Hematopoietic multipotent progenitor cell treated with erythropoietin and hydrocortisone succinate and interleukin-3 and kit ligand, for 15 days (in vitro differentiated cells): ENCODE measurements at places on chromosomes 1 and 21.
A peak's percentile ranks its signal among the peaks of the same experiment; 100 is the strongest.

DNA sequence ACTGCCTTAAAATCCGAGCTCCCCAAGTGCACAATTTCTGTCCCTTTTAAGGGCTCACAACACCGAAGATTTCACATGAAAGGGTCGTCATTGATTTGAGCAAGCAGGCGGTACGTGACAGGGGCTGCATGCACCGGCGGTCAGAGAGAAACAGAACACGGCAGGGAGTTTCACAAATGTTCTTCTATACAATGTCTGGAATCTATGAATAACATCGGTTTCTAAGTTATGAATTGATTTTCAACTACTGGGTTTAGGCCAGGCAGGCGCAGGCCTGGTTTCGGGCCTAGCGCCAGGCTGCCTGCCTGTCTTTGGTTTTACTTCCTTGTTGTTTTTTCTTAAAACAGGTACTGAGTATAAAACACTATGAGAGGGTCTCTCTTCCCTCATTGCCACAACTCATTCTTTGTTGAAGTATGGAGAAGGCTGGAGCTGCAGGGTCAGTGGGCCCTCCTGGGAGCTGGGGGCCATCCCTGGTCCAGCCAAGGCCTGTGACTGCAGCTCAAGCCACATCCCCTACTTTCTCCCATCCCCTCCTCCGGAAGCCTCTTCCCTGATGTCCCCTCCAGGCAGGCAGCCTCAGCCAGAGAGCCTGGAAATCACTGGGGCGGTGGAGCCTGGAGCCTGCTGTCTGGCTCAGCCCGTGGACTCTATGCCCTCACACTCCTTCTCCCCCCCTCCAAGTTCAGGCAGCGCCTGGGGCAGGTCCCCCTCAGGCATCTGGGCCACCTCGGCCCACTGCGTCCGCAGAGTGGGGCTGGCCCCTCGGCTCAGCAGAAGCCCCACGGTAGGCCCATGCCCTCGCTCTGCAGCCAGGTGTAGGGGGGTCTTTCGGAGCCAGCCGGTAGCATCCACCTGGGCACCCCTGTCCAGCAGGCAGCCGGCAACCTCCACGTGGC lies 2.4 kb downstream of the ANKRD65 start:
- DNase-seq, result no peak

- peak; percentile 61 for DNase-seq
These were observed 76.0 kb downstream of the TENT5C start for GRCh38 chr1:117681901-117682250.

GRCh38 chr21:28554660-28555475 lies 437.8 kb downstream of the LTN1 start:
- no peak for DNase-seq

- no peak for DNase-seq
These were observed 51.7 kb downstream of the COL24A1 start for GRCh38 chr1:86104606-86105532.

DNA sequence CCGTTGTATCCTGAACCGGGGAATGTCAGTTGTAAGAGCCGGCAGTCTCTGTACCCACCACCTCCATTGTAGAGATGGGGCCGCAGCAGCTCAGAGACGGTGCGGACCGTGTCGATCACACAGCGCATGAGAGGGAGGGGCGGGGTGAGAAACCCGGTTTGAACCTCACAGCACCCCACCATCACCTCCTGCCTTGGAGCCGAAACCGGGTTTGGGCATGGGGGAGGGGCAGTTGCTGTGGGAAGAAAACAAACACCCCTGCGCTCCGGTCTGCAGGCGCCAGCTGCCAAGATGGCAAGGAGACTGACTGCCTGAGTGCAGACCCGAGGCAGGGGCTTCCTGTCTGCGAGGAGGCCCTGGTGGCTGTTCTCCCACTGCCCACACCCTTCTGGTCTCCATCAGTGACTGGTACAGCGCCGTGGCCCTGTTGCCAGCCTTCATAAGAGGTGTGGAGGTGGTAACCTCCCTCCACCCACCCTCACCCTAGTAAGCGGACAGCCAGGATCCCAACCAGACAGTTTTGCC lies 69.2 kb upstream of the SSBP3 start:
- no peak for DNase-seq

DNA sequence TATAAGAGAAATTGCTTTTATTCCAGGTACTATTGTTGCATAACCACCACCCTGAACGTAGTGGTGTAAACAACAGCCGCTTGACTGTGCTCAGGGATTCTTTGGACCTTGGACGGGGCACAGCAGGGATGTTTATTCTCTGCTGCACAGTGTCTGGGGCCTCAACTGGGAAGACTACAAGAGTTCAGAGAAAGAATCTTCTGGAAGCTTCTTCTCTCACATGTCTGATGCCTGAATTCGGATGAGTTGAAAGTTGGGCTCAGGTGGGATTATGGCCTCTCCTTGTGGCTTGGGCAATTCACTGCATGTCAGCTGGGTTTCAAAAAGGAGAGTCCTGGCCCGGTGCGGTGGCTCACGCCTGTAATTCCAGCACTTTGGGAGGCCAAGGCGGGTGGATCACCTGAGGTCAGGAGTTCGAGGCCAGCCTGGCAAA lies 19.0 kb upstream of the SSBP3 start:
- DNase-seq, result peak; percentile 31

DNA sequence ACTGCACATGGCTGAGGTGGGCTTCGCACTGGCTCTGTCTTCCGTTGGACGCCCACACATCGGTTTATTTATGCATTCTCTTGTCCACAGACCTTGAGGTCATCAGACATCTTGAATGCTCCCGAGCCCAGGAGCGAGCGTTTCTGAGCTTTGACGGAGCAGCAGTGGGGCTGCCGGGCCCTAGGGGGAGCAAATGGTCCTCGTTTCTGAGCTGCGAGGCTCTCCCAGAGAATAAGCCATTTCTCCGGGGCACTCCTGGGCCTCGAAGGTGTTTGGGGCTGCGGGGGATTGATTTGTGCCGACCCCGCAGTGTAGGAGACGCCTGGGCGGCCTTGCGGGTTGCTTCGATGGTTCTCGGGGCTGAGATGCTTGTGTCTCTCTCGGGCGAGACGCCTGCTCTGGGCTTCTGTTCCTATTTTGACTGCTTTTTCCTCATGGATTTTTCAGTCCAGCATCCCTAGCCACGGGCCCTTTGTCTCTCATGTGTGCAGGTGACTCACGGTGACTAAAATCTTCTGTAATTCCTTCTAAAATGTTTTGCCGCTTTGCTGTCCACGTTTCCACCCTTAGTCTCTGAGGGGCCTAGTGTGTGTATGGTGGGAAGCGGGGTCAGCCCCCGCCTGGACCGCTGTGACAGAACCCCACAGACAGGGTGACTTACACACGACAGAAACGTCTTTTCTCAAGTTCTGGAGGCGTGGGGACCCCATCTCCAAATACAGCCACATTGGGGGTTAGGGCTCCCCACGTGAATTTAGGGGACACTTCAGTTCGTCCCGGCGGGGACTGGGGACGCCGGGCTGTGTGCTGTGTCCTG lies 62.1 kb downstream of the FAAP20 start:
- no peak for DNase-seq

DNA sequence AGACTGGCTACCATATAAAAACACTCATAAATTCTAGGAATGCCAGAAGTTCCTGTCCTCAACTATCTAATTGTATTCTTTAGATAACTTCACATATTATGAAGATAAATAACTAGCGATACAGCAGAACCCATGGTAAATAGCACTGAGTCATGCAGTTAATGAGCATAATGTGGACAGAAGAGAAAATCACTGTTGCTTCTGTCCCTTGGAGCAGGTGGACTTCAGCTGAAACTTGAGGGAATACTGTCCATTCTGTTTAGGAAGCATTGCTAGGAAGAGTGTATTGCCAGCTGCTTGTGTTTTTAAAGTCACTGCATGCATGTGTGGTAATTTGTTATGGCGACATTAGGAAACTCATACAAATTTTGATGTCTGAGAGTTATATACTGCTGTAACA lies 854.4 kb downstream of the LTN1 start:
- no peak for DNase-seq

DNA sequence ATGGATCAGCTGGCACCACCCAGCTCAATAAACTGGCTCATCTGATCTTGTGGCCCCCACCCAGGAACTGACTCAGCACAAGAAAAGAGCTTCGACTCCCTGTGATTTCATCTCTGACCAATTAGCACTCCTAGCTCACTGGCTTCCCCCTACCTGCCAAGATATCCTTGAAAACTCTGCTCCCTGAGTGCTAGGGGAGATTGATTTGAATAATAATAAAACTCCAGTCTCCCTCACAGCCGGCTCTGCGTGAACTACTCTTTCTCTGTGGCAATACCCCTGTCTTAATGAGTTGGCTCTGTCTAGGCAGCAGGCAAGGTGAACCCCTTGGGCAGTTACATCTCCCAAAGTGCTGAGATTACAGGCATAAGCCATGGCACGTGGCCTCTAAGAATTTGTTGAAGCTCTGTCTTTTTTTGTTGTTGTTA lies 11.8 kb upstream of the RHBDL2 start:
- DNase-seq, result no peak

GRCh38 chr1:161720956-161721737 lies at the start of gene FCRLB:
TSS of gene FCRLB (plus strand) at chr1:161721544. CDS start at chr1:161722673, 1,129 bp downstream.
- DNase-seq, result no peak

DNA sequence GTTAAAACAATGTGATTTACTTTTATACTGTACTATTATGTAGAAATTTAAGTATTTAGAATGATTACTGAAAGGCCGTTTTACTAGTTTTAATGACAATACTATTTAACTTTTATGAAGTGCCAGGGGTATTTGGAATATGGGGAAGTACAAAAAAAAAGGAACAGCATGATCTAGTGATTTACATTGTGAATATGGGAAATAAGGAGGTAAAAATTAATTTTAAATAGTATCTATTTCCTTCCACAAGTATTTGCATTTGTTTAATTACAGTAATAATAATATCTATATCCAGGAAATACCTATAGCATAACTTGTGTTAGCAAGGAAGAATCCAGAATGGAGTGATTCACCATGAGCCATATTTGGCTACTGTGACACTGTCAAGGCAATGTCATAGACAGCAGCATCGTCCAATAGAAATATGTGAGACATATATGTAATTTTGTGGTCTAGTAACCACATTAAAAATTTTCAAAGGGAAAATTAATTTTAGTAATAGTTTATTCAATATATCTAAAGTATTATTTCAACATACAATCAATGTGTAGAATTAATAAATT lies 22.0 kb downstream of the CNST start:
- DNase-seq, result no peak
